ENCODE measurements at places on chromosomes 7 and 10.

DNA sequence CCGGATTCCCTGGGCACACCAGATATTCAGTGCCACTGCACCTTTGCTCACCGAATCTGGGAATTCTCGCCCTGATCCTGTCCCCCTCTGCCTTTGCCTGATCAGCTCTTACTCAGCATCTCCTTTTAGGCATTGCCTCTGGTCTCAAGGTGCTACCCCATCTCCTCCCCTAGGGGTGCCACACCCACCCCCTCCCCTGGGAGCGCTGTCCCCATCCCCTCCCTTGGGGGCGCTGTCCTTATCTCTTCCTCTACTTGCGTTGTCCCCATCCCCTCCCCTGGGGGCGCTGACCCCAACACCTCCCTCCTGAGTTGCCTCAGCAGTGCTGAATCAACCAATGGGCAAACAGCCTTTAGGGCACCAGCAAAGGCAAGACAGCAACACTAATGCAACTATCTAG lies 686.9 kb upstream of the FOXK1 start:
- DNase-seq, result peak; percentile 31

DNA sequence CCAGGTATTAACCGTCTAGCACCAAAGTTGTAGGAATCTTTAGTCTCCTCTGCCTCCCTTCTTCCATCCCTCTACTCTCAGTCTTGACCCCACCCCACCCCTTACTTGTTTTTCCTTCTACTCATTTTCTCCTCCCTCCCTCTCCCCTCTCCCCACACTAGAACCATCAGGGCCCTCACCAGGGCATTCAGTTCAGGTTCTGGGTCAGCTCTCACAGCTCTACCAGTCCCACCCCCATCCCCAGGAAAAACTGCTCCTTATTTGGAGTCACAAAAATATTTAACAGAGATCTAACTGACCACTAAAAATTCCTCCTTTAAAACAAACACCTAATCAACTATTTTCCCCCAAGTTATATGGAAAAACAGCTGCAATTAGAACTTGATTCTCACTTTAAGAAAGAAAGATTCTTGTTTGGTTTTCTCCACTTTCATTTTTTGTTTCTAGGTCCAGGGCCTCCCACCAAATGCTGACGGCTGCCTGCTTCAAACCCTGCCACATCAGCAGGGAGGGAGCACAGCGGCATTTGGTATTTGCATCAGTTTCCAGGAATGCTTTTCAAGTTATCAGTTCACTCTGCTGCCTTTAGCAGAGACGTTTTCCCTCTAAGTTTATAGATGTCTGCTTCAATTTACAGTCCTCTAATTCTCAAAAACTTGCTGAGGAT lies 2.8 kb upstream of the COL1A2 start:
- no peak for DNase-seq

GRCh38 chr10:73997461-73997786 lies 492 bp upstream of the VCL start:
- DNase-seq, result no peak

DNA sequence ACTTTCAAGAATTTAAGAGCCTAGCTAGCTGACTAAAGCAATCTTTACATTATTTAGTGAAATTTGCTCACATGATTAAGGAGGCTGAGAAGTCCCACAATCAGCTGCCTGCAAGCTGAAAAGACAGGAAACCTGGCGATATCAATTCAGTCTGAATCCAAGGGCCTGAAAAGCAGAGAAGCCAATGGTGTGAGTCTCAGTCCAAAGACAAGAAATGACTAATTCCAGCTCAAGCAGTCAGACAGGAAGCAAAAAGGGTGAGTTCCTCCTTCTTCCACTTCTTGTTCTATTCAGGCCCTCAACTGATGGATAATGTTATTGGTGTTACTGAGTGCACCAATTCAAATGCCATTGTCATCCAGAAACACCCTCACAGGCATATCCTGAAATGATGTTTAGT lies 1231.6 kb upstream of the CELF2 start:
- DNase-seq, result no peak

DNA sequence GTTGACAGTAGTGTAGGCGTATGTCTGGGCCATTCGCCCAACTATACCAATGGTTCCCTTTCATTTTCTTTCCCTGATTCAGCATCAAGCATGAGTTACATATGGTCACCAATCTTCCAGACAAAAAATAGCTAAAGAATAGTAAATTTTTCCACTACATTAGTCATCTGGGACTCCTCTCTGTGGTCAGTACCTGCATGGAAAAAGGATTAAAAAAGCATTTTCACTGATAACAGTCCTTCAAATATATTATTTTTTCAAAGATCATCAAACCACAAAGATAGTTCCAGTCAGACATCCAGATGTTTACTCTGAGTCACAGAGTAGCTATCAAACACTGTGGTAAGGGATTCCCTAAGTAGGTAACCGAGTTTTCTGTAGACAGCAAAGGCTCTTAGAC lies 302.6 kb upstream of the SEMA3D start:
- DNase-seq, result no peak

GRCh38 chr7:155282671-155283070 lies 15.0 kb upstream of the INSIG1 start:
- no peak for DNase-seq

- no peak for DNase-seq
Observed at GRCh38 chr10:34114914-34115313, 700.2 kb downstream of the PARD3 start.

DNA sequence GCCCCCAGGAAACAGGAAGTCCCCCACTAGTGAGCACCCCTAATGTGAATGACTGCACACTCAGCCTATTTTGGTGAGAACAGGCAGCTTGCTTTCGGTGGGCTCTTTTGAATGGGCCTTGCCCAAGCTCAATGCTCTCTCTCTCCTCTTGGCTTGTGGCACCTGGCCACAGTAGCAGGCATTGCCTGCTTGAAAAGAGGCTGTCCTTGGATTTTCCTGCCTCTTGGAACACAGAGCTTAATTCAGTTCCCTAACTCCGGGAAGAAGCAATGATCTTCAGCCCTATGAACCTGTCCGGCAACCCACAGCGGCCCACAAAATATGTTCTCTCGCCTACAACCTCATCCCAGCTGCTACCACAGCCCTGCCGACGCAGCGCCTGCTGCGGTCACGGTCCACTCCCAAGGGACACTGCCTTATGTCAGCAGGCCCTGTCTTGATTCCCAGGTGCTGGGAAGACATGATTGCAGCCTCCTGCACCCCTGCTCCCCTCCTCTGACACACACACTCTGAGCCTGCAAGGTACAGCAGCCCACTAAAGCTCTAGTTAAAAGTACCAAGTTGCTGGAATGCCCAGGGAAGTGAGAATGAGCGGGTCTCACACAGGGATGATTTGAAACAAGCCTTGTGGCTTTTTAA lies 715.5 kb upstream of the GALNT17 start:
- DNase-seq, result no peak

- DNase-seq, result no peak
Observed at GRCh38 chr10:12455766-12456165, 106.4 kb downstream of the CAMK1D start.

DNA sequence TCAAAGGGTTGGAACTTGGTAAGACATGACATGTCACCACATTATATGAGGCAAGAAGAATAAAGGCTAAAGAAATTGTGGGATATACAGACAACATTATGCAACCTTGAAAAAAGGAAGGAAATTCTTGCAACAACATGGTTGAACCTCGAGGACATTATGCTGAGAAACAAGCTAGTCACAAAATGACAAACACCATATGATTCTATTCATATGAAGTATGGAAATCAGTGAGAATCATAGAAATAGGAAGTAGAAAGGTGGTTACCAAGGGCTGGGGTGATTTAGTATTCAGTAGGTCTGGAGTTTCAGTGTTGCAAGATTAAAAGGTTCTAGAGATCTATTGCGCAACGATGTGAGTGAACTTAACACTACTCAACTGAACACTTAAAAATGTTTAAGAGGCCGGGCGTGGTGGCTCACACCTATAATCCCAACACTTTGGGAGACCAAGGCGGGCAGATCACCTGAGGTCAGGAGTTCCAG lies 126.9 kb upstream of the TBX20 start:
- no peak for DNase-seq

DNA sequence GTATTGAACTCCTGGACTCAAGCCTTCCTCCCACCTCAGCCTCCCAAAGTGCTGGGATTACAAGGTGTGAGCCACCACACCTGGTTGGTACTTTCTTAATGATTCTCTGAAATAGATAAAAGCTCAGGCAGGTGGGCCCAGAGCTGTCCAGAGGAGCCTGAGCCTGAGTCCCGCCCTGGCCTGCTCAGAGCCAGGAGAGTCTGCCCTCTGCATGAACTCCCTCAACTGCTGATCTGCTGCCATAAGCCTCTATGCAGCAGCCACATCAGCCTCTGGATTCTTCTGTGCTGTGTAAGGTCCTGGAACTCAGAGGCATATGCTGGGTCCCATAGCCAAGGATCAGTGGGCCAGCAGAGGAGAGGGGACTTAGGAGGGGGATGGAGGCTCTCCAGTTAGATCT lies 23.1 kb upstream of the DDIT4 start:
- no peak for DNase-seq

Measured in 8988T (cell line).